ENCODE measurements at places on chromosomes 2 and 18. TPM values are rescaled to one million over a fixed set of nuclear protein-coding genes. Genes with fewer than 3 reads are reported as not detected.

Gene ALPG
- not detected for total RNA-seq

Gene CYS1
- total RNA-seq: 2.5 TPM

Gene TEKT4
- 0.34 TPM for total RNA-seq

Gene CNGA3
- total RNA-seq: 5.3 TPM

Gene GAD1
- 0.27 TPM for total RNA-seq

Gene ANKRD30BL
- not detected for total RNA-seq

- DNase-seq: no peak
These were observed 13.1 kb upstream of the GULP1 start for GRCh38 chr2:188278388-188279092.

DNA sequence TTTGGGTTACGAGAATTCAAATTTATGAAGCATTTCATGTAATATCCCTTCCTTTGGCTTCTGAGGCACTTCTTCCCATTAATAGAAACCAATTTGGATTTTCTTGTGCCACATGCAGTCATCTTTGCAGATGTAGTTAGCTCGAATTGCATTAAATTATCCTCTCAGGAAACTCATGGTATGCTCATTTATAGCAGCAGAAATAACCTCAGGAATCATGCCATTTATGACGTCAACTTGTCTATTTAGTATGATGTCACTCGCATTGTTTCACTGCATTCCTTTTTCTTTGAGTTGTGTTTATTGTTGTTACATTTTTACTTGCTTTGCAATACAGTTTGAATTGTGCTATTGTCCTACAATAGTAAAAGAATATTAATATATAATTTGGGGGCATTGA is 163.8 kb downstream of the RBM43 start:
- no peak for DNase-seq

DNA sequence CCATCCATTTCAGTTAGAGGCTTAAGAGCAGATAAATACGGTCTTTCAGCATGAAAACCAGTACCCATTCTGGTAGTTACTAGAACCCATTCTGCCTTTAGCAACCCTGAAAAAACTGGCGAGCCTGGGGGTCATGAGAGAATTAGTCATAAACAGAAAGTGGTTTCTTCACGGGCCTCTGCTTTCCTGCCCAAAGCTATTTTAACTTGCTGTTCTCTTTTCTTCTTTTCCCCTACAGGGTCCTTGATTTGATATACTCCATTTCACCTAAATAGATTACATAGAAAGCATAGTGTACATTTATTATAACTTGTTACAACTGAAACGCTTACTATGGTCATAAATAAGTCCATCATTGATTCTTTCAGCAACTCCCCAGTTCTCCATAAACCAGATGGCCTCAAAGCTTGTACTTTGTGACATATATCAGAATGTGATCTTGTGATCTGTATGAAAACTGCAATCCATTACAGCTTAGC is 48.3 kb downstream of the WDFY1 start:
- DNase-seq: no peak

DNA sequence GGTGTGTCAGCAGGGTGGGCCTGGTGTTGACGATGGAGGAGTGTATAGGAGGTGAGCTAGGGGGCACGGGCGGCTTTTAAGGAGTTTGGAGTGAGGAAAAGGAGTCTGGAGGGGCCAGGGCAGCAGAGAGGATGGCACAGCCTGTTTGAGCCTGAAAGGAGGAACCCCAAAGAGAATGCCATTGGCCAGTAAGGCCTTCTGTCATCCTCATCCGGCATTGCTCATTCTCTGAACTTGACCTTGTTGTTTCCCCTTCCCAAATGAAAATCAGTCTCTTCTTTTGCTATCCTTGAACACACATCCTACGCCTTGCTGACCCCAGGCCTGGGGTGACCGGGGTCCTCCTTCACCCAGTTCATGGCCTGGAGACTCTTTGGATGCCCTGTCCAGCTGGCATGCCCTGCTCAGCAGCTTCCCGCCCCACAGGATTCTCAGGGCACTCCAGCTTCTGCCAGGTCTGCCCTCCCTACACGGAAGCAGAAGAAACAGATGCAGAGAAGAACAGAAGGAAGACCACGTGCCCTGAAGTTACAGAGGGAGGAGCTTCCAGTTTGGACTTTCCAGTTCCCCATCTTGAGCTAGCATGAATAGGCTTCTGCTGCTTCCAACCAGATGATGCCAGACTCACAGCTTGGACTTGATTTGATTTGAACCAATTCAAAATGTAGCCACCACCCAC is 20.5 kb upstream of the KIF3C start:
- DNase-seq: no peak

DNA sequence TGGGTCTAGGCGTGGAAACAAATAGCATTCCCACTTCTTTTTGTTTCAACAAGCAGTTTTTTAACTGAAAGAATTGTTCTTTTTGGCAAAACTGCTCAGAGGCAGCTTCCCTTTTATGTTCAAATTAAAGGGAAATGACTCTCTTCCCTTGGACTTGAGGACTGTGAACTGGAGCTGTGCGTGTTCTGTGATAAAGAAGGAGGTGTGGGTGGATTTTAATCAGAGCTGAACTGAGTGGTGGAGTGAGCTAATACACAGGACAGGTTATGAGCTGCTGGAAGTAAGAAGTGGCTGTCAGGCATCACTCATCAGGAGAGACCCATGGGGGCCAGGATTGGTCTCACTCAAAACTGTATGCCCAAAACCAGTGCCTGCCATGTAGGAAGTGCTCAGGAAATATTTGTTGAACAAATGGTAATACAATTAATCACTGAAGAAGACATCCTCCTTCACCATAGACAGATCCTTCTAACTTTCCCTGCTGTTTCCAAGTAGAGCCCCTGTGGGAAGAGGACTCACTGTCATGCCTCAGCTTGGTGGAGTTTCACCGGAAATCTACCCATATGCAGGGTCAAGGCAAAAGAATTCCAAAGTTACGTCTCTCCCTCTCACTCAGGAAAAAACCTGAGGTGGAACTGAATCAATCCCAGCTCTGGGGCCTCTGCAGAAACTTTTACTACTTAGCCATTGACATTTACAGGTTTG is 55.9 kb downstream of the FEZ2 start:
- no peak for DNase-seq

- DNase-seq: no peak
These were observed 71.4 kb downstream of the ZEB2 start for GRCh38 chr2:144448389-144449027.

GRCh38 chr2:149100739-149101699 is 62.5 kb downstream of the LYPD6B start:
- no peak for DNase-seq

DNA sequence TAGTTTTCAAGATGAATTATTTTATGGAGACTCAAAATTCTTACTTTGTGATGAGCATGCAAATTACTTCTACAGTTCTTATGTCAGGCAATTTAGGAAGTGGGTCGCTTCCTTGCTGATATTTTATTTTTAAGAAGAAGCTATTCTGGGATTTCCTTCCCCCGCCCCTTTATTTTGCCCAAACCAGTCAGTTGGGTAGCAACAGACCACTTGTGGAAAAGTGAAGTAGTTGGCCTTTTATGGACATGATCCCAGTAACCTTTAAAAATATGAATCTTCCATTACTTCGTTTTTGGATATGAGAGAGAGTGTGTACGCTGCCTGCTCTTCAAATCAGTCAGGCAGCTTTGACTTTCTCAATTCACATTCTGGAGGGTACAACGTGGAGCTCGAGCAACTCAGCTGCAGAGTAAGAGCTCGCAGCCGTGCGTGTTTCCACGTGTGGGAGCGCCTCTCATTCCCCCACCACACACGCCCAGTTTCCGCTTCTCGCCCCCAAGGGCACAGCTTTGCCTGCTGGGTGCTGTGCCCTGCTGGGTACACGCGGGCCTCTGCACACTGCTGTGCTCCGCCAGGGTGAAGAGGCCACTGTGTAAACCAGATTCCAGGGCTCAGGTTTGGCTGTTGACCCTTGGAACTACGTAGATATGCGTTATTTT is 92.6 kb downstream of the ITGB1BP1 start:
- no peak for DNase-seq

DNA sequence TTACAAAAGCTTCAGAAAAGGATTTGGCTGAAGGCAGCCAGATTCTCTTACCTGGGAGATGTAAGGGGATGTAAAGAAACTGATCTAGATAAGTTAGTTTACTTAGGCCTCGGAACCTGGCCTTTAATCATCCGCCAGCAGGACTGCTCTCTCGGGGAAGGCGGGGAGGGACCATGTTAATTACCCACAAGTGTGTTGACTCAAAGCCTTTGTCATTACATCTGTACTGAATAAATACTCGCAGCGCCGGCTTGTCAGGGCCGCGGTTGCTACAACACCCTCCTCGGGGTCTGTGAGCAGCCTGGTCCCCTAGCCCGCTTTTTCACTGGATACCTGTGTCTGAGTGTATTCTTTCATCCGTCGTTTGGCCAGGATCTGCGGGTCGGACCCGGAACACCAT is 6.7 kb downstream of the CHMP3 start:
- no peak for DNase-seq

DNA sequence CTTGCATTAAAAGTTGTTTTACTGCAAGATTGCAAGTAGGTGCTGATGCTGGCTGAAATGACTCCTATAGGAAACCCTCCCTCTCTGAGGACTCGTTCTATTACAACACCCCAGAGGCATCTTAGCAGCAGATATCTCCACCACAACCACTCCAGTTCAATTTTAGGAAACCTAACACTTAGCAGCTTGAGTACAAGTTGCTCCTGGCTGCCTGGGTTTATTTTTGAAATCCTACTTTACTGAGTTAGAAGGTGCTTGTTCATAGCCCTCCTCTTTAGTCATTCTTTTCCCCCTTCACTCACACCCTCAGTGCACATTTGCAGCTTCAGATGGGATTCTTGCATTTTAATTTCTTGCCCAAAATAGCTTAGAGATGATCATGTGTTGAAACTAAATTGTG is 111.5 kb downstream of the MTCL1 start:
- DNase-seq: no peak

GRCh38 chr2:8779795-8780671 is 57.4 kb downstream of the KIDINS220 start:
- DNase-seq: no peak

- no peak for DNase-seq
These were observed 56.1 kb downstream of the BABAM2 start for GRCh38 chr2:27946530-27947060.

- DNase-seq: no peak
These were observed 201.3 kb downstream of the FSIP2 start for GRCh38 chr2:185939858-185940257.

DNA sequence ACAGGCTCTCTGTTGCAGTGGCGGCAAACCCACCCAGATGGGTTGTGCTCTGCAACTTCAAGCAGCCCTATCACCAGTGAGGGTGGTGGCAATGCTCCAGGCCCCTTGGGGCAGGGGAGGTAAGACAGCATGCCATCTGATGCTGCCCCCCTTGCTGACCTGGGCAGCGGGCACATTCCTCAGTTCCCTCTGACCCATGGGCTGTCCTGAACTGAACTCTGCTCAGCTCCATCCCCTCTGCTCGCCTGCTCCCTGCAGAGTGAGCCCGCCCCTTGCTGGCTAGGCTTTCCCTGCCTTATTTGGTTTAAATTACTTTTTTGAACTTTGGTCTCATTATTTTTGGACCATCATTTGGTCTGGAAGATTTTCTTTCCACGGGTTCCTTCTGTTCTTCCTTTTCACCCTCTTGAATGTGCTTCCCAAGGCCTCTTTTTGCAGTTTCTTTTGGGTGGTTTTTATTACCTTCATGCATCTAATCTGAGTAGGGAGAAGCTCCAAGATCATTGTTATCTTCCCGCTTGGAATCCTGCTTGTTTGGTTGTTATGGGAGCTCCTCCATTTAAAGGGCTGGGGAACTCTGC is 565.4 kb downstream of the TNS1 start:
- no peak for DNase-seq

- no peak for DNase-seq
These were observed 6.8 kb upstream of the GALM start for GRCh38 chr2:38659115-38659514.

DNA sequence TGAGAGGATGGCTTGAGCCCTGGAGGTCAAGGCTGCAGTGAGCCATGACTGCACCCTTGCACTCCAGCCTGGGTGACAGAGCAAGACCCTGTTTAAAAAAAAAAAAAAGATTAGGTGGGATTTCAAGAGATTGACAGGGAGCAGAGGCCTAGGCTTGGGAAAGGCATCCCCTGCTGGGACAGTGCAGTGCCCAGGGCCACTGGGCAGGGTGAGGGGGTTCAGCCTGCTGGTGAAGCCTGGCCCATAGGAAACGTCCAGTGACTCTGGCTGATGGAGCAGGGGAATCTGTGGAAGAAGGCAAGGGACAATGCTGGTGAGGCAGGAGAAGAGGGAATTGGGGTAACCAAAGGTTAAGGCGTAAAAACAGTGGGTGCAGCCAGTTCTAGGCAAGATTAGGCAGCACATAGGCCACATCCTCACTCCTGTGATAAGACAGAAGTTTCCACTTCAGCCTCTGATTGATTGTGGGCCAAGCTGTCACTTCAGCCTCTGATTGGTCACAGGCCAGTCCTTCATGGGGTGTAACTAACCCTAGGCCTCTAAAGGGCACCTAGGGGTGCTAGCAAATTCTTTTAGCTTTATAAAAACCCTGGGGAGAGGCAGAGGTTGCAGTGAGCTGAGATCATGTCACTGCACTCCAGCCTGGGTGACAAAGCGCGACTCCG is 128.6 kb downstream of the MSH2 start:
- DNase-seq: no peak

DNA sequence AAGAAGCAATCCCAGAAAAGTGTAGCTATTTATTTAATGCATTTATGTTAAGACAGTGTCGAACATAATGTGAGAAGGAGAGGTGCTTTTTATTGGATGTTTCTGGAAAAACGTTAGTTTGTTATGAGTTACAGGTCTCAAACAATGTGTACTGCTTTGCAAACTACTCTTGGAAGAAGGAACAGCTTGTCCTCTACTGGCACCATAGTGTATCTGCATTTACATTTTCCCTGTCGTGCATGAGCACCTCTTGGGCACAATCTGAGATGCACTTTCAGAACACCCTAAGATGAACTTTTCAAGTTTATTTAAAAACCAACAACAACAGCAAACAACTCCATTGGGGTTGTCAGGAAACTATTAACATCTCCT is 22.8 kb downstream of the CCNYL1 start:
- no peak for DNase-seq

DNA sequence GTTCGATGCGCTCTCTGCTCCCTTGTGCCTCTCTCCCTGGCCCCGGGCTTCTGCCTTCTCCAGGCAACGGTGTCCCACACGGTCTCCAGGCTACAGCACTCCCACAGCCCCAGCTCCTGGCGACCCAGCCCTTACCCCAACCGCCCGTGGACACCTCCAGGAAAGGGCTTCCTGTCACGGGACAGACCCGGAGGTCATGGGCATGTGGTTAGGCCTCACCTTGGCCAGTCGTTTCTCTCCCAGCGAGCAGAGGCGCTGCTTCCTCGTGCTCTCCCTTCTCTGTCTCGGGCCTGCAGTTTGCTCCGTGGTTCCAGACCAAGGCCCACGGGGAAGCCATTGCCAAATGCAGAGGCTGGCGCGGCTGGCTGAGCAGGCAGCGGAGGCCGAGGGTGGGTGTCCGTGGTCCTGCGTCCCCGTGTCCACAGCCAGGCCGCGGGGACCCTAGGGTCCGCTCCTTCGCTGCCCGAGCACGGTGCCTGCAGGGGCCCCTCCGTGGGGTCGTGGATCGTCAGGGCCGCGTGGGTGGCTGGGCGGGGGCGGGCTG is 61.0 kb upstream of the IL1RL1 start:
- no peak for DNase-seq

- no peak for DNase-seq
These were observed 18.0 kb upstream of the RHOB start for GRCh38 chr2:20428717-20429490.

Data from progenitor cell of endocrine pancreas (in vitro differentiated cells).